RWPE2 (cell line): ENCODE measurements at places on chromosomes 6 and 20.

- no peak for DNase-seq
Observed at GRCh38 chr20:62504323-62504722, 28.5 kb upstream of the GATA5 start.

GRCh38 chr6:156564807-156565149 is 212.4 kb upstream of the ARID1B start:
- DNase-seq, result no peak

DNA sequence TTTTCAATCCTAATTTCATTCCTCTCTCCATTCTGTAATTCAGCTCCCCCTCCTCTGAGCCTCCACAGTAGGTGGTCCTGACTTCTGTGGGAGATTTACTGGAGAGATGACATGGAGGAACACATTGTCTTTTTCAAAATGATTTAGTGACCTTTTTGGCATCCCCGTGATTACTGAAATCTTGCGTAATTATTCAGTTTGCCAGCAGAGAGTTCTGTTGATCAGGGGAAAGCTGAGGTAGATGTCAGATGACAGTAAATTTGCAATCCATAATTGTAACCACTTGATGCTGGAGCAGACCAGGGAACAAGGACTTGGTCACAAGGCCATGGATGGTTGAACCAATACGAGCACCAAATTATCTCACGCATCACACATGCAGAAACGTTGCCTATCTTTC is 302.2 kb downstream of the TSHZ2 start:
- no peak for DNase-seq

- no peak for DNase-seq
Observed at GRCh38 chr20:60937585-60937984, 314.5 kb upstream of the CDH4 start.

DNA sequence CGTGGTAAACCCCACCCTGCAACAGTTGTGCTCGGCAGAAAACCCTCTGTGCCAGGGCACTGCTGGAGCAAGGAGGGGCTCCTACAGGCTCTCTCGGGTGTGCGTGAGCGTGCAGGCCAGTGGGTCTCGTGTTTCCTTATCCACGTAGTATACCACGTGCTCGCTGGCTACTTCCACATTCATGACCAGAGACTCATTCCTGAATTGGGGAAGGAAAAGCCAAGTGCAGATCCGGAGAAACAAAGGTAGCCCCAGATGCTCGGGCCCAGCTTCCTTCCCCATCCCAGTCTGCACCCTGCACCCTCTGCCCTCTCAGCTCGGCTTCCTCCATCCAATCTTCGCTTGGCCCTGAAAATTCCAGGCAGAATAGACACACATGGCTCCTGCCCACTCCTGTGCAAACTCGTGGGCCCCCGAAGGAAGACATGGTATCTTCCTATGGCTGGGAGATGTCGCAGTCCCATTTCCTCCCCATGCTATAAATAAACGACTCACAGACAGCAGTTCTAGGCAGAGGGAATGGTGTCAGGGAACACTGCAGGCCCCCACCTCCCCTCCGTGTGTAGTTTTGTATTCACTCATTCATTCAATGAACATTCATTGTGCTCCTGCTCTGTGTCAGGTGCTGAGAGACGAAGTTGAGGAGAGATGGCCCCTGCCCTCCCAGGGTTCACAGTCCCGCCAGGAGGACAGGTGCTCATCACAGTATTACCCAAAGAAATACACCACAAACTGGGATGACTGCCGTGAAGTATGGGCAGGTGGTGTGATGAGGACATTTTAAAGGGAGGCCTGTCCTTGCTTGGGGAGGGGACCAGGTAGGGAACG is 29.6 kb downstream of the NPEPL1 start:
- peak; percentile 74 for DNase-seq

DNA sequence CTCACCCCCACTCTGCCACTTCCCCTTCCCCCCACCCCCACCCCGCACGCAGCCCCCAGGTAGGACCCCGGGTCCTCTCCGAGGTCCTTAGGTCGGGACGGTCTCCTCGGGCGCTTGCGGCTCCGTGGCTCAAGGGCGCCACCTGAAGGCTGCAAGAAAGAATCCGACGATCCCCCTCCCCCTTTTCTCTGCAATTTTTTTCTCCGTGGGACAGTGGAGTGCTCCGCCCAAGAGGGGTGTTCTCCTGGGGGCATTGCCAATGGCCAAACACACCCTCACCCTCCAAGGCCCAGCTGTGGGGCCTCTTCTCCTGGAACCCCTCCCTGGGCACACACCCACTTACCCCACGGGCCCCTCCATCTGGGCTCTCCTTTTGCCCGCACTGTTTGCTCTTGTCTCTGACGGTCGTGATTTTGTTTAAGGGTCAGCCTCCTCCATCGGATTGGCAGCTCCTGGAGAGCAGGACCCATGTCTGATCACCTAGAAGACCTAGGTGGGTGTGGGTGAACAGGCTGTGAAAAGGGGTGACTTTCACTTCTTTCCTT is 1.1 kb upstream of the TMEM74B start:
- DNase-seq, result no peak

GRCh38 chr6:144064402-144065212 is 30.8 kb downstream of the SF3B5 start:
- no peak for DNase-seq

DNA sequence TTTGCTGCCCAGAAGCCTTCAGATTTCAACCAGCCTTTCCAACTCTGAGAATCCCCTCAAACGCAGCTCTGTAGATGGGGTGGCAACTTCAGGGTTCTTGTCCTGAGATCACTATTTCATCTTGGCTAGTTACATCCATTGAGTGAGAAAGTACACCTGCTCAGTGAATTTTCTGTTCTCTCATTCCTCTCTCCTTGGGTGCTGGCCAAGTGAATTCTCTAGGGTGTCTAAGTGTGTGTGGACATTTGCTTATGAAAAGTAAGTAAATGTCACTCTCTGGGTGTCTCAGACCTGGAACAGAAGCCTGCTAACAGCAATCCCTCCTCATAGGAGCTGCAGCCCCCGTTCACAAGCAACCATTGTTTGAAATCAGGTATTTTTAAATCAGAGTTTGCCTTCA is 3.8 kb downstream of the RIN2 start:
- no peak for DNase-seq

DNA sequence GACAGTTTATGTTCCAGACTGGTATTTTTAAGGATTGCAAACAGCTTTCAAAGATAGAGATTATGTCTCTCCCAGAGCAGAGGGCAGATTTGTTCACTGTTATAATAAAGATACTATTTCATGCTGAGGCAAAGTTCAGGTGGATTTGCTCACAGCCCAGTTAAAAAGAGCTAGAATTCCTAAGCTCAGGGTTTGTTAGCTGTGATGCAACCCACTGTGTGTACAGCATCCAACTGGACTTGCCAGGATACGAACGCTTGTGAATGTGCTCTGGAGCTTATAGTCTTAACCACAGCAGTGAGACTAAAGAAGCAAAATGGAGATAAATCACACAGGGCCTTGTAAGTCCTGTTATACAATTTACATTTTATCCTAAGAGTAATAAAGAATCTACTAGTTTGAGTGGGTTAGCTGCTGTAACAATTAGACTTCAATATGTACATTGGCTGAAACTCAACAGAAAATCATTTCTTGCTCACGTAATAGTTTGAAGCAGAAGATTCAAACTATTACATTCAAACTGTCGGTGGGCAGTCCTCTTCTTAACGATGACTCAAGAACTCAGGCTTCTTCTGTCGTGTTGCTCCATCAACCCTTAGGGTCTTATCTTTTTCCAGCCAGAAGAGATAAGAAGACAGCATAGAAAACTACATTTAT is 204.0 kb upstream of the PLN start:
- no peak for DNase-seq

GRCh38 chr6:90186637-90187371 is 109.8 kb downstream of the BACH2 start:
- DNase-seq, result no peak

DNA sequence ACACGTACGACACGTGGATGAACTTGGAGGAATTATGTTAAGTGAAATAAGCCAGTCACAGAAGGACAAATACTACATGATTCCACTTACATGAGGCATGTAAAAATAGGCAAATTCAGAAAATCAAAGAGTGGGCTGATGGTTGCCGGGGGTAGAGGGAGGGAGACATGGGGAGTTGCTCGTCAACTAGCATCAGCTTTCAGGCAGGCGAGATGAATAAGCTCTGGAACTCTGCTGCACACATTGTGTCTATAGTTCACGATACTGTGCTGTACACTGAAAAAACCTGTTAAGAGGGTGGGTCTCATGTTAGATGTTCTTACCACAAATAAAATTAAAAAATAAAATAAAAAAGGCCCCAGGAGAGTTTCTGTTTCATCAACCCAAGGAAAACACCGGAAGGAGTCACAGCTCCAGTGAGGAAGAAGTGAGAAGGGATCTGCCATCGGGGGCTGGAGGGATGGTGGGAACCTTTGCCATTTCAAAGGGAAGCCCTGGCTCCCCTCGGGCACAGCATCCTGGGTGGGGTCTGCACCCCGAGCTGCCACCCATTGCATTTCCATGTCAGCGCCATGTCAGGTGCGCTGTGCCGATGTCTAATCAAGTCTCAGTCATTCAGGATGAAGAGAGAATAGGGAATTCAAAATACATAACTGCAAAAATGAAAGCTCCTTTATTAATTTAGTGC is 98.3 kb downstream of the SLC22A23 start:
- no peak for DNase-seq

DNA sequence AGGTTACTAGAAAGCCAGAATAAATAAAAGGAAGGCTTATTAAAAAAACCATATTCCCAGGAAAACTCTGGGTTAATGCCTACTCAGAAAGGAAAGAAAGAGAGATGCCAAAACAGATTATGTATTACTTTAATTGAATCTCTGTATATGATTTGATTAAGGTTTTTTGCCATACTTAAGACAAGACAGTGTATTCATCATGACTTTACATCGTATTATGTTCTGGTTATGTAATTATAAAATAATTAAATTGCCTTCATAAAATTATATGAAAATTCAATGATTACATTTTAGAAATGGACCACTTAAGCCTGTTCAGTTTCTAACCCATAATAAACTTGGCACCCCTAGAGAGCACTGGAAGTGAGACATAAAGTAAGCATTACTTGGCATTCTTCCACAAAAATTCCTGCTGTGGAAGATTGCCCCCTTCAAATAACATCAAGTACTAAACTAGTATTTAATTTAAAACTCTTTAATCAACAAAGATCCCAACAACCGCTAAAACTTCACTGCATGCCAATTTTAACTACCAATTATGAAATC is 20.8 kb upstream of the IBTK start:
- DNase-seq, result no peak

GRCh38 chr20:53853111-53853713 is 217.2 kb downstream of the BCAS1 start:
- DNase-seq, result no peak

DNA sequence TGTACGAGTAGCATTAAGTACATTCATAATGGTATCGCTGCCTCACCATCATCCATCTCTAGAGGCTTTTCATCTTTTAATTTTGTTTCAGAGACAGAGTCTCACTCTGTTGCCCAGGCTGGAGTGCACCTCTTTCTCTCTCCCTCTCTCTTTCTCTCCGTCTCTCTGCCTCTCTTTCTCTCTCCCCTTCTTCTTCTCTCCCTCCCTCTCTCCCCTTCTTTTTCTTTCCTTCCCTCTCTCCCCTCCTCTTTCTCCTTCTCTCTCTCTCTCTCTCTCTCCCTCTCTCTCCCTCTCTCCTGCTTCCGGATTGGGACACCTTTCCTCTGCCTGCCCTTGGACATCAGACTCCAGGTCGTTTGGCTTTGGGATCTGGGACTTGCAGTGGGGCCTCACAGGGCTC is 17.6 kb upstream of the TAF4 start:
- no peak for DNase-seq

- DNase-seq, result no peak
Observed at GRCh38 chr6:15283986-15284361, 38.1 kb downstream of the JARID2 start.

DNA sequence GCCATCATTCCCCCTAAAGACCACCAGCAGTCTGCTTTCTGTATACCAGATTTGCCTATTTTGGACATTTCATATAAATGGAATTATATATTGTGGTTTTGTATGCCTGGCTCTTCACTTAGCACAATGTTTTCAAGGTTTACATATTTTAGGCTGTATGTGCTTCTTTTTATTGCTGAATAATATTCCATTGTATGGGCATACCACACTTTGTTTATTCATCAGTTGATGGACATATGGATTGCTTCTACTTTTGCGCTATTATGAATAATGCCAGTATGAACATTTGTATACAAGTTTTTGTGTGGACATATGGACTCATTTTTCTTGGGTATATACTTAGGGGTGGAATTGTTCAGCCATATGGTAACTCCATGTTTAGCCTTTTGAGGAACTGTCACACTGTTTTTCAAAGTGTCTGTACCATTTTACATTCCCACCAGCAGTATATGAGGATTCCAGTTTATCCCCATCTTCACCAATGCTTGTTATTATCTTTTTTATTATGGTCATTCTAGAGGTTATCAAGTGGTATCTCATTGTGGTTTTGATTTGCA is 12.7 kb downstream of the L3MBTL1 start:
- DNase-seq, result no peak

DNA sequence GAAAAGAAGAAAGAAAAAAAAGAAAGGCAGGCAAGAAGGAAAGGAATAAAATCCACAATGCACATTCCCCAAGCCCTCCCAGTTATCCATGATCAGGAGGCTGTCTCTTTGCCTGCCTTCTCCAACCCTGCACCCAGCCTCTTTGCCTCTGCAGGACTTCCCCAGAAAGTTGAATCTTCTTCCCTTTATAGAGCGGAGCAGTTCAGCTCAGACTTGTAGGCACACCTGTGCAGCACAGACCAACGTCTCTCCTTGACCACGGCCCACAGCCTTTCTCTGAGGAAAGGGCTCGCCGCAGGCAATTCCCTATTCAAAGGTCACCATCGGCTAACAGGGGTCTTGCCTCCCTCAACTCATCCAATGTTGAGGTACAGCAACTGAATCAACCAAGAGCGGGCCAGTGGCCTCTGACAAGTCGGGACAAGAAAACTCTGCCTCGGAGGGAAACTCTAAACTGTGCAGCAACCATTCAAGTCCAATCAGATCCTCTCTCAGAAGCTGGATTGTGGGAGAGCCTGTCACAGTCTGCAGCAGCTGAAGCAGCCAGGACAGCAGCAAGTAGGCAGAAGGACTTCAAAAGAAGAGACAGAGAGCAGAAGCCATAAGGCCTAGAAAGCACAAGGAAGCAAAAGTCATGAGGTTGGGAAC is 529.2 kb upstream of the JARID2 start:
- no peak for DNase-seq

GRCh38 chr20:2108987-2109386 is 7.4 kb downstream of the STK35 start:
- DNase-seq, result no peak

- no peak for DNase-seq
Observed at GRCh38 chr20:2698912-2699311, 6.3 kb downstream of the EBF4 start.

- DNase-seq, result peak; percentile 100
Observed at GRCh38 chr20:45971675-45972499, at the start of gene ZNF335. Gene ZNF335 (minus strand): TSS chr20:45972203. CDS start chr20:45971410, 793 bp downstream.

GRCh38 chr6:112310439-112311125 is 36.5 kb upstream of the RFPL4B start:
- DNase-seq, result no peak
